ENCODE measurements at places on chromosomes 6 and 20. TPM values are rescaled to one million over a fixed set of nuclear protein-coding genes. Genes with fewer than 3 reads are reported as not detected.
A peak's percentile ranks its signal among the peaks of the same experiment; 100 is the strongest.

GRCh38 chr6:134647861-134648260 lies 302.0 kb downstream of the ALDH8A1 start:
- no peak for DNase-seq

GRCh38 chr6:167993169-167993568 lies 4.3 kb upstream of the KIF25 start:
- DNase-seq, result no peak

GRCh38 chr20:16821211-16822089 lies 73.3 kb downstream of the OTOR start:
- peak; percentile 79 for DNase-seq

The ETV7 gene
- total RNA-seq, result 0.19 TPM

GRCh38 chr20:15922556-15922955 lies 650.7 kb downstream of the KIF16B start:
- no peak for DNase-seq

The DEFB126 gene
- not detected for total RNA-seq

The PROCR gene
- 32.9 TPM for total RNA-seq

DNA sequence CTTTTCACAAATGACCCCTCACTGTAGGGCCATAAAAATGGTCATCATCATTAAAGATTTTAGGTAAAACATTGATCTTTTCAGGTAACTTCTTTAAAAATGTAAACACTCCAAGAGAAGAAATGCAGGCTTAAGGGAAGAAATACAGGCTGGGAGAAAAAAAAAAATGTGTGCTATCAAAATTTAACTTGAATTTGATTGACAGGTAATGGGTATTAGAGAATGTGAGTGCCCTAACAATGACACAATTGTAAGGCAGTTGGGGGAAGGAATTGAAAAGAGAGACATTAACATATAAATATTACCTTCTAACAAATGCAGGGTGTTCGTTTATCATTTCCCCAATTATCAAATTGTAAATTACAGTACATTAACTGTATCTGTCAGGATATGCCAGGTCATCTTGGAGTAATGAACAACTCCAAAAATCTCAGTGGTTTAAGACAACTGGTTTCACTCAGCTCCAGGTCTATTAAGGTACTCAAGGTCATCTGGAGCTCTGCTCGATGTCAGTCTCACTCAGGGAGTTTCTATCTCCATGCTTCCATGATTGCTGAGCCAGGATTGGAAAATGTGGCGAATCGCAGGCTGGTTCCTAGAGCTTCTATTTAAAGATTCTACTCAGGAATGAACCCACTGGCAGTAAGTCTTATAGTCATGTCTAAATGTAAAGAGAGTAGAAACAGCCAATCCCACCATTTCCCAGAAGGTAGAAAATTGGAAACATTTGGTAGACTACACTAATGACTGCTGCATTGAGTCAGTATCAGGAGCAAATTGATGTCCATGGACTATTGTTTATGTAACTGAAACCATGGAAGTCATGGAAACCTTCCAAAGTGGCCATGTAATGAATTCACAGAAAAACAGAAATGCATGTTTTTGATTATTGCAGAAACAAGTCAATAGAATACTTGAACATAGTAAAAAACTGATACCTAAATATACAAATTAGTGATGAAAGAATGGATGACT lies 55.6 kb downstream of the FRK start:
- DNase-seq, result no peak

The DZANK1 gene
- total RNA-seq, result 6.7 TPM

GRCh38 chr6:25327432-25327831 lies 48.3 kb downstream of the CARMIL1 start:
- DNase-seq, result no peak

DNA sequence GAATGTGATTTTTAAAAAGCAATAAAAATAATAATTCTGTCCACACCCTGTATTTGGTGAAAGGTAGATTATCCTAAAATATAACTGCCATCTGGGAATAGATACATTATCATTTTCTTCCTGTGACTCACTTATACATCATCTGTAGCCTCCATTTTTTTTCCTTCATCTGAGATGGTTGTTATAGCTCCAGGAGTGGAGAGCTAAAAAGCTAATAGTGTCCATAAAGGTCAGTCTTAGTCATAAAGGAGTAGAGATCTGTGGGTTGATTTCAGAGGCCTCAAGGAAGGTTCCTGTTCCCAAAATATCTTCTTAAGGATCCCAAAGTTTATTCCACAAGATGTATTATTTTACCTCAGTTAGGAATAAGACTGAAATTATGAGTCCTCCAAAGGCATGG lies 41.1 kb downstream of the FBXO5 start:
- no peak for DNase-seq

The DEFB124 gene
- total RNA-seq, result 0.52 TPM

The MAN1A1 gene
- total RNA-seq, result 8.7 TPM

The TBC1D32 gene
- 16.1 TPM for total RNA-seq

The B3GAT2 gene
- total RNA-seq, result 1.8 TPM

GRCh38 chr6:142929751-142930358 lies 15.1 kb downstream of the HIVEP2 start:
- no peak for DNase-seq

DNA sequence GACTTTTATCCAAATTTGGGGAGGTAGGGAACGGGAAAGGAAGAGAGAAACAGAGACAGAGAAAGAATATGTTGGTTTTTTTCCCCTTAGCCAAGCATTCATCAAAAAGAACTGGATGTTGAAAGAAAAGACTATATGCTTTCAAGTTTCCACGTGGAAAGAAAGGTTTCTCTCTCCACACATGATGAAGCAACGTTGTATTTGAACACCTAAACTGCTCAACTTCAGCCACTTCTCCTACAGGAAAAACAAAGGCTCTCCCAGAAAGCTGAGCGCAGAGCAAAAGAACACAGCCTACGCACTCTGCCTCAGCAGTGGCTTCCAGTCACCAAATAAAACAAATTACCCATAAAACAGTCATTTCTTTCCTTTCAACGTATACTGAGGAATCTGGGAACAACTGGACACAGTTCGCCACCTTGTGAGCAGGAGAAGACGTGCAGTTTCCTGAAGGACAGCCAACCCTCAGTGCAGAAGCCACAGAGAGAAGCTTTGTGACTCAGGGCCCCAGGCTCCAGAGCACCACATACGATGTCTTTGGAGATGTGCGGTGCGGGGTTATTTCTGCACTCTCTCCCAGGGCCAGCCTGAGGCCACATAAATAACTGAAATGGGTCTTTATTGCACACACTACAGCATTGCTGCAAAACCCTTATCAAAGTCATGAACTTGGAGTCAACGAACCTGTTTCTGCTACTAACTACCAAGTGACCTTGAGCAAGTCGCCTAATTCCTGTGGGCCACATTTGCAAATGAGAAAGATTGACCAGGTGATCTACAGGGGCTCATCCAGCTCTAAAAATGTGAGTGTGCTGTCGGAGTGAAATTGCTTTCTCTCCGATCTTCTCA lies 10.1 kb downstream of the IL17F start:
- DNase-seq, result peak; percentile 81

GRCh38 chr6:169167581-169168301 lies 85.9 kb downstream of the THBS2 start:
- no peak for DNase-seq

DNA sequence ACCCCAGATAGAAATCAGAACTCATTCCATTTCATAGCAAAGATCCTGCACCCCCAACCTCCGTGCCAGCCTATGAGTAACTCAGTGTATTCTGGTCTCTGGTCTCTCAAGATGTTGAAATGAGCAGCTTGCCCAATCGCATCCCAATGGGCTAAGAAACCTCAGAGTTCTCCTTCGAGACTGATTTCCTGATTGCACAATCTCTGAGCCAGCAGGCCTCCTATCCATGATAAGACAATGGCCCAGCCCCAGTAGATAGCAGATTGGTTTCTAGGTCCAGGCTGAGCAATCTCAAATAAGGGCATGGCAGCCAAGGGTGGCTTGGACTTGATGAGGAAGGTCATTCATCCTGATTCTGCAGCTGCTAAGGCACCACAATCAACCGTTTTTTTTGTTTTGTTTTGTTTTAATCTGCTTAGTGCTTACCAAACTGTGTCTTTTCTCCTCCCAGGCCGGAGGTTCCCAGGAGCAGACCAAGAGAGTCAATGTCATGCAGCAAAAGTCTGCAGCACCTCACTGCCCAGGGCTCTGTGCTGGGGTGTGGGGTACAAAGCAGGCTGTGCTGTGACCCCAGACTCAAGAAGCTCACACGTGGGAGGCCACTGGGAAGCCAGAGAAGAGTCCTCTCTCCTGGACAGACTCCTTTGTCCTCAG lies 125.1 kb upstream of the NXT1 start:
- no peak for DNase-seq

GRCh38 chr20:5890773-5891441 lies 59.4 kb downstream of the TRMT6 start:
- DNase-seq, result no peak

DNA sequence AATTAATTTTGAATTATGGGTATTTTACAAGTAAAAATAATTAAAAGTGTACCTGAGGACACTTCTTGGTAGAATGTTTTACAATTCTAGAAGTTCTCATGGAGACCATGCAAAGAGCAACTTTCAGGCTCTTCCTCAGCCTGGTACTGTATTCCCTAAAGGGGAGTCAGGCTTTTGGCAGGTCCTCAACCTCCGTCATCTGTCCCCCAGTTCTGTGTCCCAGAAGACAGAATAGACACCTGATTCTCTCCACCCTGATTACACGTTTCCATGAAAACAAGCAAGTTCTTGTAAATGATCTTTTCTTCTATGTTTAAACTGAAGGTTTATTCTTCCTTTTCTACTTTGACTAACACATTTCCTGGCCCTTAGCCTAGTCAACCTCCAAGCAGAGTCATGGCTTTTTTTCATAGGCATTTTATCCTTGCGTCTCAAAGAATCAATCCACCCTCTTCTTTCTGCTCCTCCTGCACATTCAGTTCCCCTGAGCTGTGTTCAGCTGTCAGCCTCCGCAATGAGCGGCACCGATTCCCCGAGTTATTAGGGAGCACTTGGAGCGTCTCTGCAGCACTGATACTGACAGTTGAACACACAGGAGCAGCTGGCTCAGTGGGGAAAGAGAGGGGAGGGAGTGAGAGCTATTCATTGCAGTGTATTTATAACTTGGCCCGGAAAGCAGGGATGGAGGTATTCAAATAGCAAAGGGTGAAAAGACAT lies 1082.4 kb upstream of the MAP3K7 start:
- DNase-seq, result no peak

GRCh38 chr6:108598305-108598863 lies 37.7 kb downstream of the FOXO3 start:
- DNase-seq, result no peak

DNA sequence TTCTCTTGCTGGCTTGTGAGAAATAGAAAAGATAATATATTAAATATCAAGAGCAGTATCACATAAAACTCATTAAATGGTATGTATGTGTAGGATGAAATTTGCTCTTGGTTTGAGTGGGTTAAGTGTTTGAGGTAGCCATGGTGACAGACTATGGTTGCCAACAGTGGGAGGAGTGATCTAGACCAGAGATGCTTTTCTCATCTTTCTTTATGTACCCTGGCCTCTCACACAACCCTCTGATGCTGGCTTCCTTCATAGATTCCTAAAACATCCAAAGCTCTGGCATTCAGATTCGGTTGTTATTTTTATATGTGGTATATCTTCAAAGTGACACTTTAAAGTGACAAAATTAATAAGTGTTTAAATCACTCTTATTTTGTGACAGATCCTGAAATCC lies 9.0 kb upstream of the MLIP start:
- no peak for DNase-seq

GRCh38 chr6:126440923-126441322 lies 101.0 kb downstream of the CENPW start:
- no peak for DNase-seq

- DNase-seq, result no peak
Observed at GRCh38 chr6:94478133-94479005, 1059.0 kb upstream of the EPHA7 start.

The SRSF6 gene
- total RNA-seq, result 62.3 TPM

DNA sequence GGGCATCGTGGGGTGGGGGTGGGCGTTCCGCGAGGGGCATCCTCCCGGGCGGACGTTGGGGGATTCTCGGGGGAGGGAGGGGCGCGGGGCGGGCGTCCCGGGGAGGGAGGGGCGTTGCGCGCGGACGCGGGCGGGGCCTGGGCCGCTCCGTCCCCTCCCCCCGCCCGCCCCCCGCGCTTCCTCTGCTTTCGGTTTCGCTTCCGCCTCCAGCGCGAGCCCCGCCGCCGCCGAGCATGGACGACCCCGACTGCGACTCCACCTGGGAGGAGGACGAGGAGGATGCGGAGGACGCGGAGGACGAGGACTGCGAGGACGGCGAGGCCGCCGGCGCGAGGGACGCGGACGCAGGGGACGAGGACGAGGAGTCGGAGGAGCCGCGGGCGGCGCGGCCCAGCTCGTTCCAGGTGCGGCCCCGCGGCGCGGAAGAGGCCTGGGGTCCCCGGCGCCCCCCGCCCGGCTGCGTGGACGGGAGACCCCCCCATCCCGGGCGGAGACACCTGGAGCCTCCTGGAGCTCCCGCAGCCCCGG lies at the start of gene OGFR:
TSS of gene OGFR (plus strand) at position 209 of the 528 bp plus-strand sequence. CDS start at position 234, 25 bp downstream.
- peak; percentile 71 for DNase-seq

DNA sequence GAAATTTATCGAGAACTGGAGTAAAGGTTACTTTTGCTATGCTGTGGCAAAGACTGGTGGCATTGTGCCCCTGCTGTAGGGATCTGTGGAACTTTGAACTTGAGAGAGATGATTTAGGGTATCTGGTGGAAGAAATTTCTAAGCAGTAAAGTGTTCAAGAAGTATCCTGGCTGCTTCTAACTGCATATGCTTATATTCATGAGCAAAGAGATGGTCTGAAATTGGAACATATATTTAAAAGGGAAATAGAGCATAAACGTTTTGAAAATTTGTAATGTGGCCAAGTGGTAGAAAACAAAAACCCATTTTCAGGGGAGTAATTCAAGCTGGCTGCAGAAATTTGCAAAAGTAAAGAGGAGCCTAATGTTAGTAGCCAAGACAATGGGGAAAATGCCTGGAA lies 12.3 kb upstream of the UFL1 start:
- DNase-seq, result no peak

DNA sequence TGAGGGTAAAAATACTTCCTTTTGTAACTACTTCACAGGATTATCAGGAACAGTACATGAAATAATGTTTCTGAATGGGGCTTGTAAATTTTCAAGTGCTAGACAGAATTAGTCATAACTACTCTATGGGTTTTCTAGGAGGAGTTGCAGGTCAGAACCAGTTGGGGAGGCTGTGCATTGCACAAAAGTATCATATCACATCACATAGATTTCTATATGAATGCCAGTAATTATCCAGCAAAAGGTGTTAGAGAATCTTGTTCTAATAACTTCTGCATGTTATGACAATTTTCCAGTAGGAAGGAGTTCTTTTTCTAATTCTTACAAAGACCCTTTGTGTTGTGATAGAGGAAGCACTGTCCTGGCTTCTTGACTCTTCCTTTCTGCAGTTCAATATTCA lies 551.6 kb downstream of the COL12A1 start:
- DNase-seq, result no peak

The SOX18 gene
- total RNA-seq, result 0.21 TPM

GRCh38 chr6:139711804-139712585 lies 337.5 kb upstream of the CITED2 start:
- no peak for DNase-seq

- DNase-seq, result peak; percentile 63
Observed at GRCh38 chr6:13488015-13488895, 855 bp upstream of the GFOD1 start.

The TREM2 gene
- not detected for total RNA-seq

The TMEM200A gene
- 22.7 TPM for total RNA-seq

- DNase-seq, result peak; percentile 12
Observed at GRCh38 chr20:2564406-2564805, 28.0 kb downstream of the TMC2 start.

Data from GM23338 (cell line).